PC-3 (cell line): ENCODE measurements at places on chromosomes 2 and 18.
A peak's percentile ranks its signal among the peaks of the same experiment; 100 is the strongest.

GRCh38 chr18:59359576-59359952 lies 499 bp upstream of the LMAN1 start:
- DNase-seq = no peak

DNA sequence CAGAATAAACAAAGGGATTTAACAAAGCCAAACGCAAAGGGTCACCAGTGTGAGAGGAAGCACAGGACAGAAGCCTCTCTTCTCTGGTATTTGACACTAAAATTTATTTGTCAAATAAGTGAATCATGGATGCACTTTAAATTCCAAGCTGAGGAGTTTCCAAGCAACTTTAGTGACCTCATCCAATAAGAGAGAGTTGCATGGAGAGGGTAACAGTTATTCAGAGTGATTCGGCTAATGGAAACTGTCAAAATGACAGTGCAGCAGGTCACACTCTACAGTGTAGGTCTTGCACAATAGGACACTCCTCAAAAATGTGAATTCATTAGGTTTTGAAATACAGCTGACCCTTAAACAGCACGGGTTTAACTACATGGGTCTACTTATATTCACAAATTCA lies 103.9 kb upstream of the ACVR1C start:
- peak; percentile 73 for DNase-seq

DNA sequence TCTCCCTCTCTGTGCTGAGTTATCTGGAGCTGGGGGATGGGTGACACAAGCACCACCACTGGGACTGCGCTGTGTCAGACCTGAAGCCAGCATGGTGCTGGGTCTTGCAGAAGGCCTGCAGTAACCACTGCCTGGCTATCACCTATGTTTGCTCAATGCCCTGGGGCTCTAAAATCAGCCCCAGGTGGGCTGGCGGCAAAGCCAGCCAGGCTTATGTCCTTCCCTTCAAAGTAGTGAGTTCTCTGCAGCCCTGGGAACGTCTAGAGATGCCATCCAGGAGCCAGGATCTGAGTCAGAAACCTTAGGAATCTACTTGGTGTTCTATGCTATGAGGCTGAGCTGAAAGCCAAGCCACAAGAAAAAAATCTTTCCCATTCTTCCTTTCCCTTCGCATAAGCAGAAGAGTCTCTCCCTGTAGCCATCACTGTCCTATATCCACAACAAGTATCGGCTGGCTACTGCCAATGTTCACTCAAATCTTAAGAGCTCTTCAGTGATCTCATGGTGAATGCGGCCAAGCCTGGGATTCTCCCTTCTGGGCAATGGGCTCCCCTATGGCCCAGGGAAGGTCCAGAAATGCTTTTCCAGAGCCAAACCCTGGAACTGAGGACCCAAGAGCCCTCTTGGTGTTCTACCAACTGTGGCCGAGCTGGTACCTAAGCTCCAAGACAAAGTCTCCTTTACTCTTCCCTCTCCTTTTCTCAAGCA lies 248.7 kb downstream of the ZNF385B start:
- no peak for DNase-seq

DNA sequence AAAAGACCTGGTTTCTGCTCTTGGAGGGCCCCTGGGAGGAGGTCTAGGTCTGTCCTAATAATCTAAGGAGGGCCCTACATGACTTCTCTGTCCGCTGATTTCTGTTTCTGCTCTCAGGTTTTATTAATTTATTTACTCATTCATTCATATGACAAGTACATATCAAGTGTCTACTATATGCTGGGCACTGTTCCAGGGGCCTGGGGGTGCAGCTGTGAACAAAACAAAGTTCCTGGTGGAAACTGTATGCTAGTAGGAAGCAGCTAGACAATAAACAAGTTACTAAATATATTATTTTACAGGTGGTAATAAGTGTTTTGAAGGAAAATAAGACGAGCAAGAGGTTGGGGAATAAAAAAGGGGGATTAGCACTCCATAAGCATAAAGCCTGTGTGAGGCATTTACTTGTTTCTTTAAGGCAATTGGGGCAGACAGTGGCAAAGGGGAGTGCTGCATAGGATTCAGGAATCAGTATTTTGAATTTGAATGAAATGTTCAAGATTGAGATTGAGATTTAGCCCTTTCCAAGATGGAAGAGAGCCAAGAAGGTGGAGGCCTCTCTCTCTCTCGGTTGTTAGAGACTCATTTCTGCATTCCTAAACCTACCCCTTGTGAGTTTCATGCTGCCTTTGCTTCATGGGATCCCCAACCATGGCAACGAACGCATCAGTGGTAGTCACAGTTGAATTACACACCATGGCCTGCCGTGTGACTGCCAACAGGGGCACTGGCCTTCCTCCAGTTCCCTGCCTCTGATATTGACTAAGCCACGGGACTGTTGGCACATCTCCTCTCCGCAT lies 28.3 kb downstream of the DRC1 start:
- peak; percentile 17 for DNase-seq

- DNase-seq = no peak
These were observed 90.6 kb upstream of the EFEMP1 start for GRCh38 chr2:56014046-56014730.

- no peak for DNase-seq
These were observed 40.2 kb upstream of the STAT4 start for GRCh38 chr2:191190861-191191552.

- DNase-seq = no peak
These were observed 445.6 kb upstream of the POU3F3 start for GRCh38 chr2:104408266-104408665.

- DNase-seq = no peak
These were observed 73.8 kb downstream of the CBLN2 start for GRCh38 chr18:72470391-72470790.

- DNase-seq = no peak
These were observed 98.6 kb upstream of the ITPRID2 start for GRCh38 chr2:181792906-181793305.

DNA sequence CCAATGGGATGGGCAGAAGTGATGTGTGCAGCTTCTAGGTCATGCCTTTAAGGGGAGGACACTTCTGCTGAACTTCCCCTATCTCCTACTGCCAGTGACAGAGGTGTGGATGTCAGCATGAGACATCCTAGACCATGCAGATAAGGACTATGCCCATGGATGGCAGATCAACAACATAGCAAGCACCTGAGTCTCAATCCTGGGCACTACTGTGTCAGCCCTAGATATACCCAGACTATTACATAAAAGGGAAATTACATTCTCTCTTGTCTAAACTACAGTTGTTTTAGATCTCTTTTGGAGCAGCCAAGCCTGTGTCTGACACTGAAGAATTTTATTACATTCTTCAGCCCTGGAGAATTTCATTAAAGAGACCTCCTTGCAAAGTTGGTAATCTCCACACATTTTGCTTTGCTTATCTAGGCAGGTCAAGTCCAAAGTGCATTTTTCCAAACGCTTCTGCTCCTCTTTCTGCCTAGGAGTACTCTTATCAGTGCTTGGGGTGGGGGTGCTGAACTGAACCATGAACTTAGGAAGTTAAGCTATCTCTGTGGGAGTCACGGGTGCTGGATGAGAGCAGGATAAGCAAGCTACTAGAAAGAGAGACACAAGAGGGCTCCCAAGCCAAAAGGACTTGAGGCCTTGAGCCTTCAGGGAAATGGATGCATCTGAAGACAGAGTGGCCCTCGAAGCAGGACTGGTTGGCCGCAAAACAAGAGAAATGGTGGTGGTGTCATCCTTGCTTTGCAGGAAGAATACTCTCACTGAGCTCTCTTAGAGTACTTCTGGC lies 95.2 kb upstream of the SPRED2 start:
- no peak for DNase-seq

GRCh38 chr18:67421651-67422050 lies 94.9 kb downstream of the DSEL start:
- no peak for DNase-seq

GRCh38 chr18:31954349-31954748 lies 11.4 kb upstream of the TRAPPC8 start:
- DNase-seq = peak; percentile 44
